Fibroblast of villous mesenchyme (primary cell): ENCODE measurements at places on chromosomes 7 and 10.

GRCh38 chr10:121296378-121296777, 301.9 kb downstream of the FGFR2 start:
- DNase-seq = no peak

GRCh38 chr10:70634011-70634410, 31.5 kb upstream of the PRF1 start:
- DNase-seq = no peak

DNA sequence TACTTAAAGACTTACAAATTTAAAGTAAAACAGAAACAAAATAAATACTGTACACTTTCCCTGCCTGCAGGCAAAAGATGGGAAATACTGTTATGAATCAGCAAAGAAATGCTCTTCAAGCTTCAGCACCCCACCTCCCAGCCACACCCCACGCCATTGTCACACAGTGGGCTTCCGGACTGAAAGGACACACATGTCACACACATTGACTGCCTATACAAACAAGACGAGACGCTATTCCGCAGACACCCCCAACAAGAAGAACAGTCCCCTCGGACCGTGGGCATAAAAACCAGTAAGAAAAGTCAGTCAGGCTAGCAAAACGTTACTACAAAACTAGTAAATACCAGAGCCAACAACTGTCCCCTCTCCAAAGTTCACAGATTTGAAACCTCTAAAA, 22.2 kb upstream of the PARP12 start:
- DNase-seq = no peak

DNA sequence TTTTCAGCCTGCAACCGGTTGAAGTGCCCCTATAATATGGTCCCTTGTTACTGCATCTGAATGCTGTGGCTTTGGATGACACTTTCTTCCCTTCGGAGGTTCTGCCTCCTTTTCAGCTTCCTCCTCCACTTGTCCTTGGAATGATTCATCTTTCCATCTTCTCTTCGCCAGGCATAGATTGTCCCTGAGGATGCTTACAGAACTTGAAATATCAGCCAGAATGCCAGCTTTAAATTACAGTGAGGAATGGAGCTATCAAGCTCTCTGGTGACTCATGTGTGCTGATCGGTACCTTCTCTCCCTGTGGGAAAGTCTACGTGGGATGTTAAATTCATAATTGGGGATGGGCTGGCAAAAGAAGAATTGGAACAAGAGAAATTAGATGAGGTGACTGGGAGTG, 45.9 kb upstream of the PDK4 start:
- DNase-seq = no peak

GRCh38 chr7:30027065-30027456, 559 bp upstream of the FKBP14 start:
- DNase-seq = no peak

DNA sequence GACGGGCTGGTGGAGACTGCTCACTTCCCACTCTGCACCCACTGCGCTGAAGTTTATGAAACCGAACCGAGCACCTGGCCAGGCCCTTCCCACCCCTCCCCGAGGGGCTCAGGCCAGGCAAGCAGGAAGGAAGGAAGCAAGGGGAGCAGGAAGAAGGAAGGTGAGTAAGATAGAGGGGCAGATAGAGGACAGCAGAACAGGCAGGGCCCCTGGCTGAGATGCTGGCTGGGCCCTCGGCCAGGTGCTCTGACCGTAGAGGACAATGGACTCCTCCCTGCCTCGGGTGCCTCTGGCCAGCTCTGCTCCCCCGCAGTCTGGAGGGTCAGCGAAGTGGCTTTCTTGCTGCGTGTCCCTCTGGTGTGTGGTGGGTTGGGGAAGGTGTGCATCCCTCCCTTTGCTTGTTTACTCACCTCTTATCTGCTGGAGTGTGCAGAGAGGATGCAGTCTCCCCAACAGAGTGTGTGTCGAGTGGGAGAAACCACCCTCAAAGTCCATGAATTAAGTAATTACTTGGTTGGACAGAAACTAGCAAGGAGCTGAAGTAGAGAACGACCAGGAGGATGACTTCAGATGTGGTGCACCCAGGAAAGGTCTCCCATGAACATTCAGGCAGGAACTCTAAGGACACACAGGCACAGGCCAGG, 82.8 kb upstream of the PPP2R2D start:
- DNase-seq = no peak

- no peak for DNase-seq
These were observed 54.9 kb downstream of the DOCK1 start for GRCh38 chr10:126959906-126960685.
